Activated CD4-positive, alpha-beta T cell treated with anti-CD3 and anti-CD28 coated beads, Interleukin-10, Interleukin-2, amounts not matched to agents 100 ng/mL and 50 ng/mL, durations not matched to agents 16 hours and 8 hours (primary cell): ENCODE measurements at places on chromosomes 11 and 22.

DNA sequence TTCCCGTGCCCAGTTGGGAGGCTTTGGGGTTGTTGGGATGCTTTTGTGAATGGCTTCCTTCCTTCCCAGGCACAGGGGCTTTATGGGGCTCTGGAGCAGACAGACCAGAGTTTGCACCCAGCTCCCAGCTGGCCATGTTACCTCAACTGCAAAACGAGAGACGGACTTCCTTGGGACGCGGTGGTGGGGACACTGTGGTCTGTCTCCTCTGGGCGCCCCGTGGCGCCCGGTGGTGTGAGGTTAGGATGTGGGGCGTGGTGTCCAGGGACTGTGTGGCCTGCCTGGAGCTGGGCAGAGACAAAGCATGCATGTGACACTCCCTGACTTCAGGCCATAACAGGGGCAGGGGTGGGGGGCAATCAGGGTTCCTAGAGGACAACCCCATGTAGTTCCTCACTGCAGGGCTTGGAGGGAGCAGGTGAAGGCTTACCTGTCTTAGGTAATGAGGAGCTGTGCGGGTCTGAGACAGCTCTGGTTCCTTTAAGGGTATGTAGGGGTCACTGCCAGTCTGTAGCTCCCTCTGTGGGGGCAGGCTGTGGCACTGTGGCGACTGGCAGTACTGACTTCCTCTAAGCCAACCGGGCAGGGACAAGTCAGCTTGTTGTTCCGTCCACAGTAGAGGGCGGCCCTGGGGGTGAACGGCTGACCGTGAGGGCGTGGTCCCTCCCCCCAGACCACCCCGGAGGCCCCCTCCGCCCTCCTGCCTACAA, 14.4 kb downstream of the KCNQ1 start:
- no peak for DNase-seq

DNA sequence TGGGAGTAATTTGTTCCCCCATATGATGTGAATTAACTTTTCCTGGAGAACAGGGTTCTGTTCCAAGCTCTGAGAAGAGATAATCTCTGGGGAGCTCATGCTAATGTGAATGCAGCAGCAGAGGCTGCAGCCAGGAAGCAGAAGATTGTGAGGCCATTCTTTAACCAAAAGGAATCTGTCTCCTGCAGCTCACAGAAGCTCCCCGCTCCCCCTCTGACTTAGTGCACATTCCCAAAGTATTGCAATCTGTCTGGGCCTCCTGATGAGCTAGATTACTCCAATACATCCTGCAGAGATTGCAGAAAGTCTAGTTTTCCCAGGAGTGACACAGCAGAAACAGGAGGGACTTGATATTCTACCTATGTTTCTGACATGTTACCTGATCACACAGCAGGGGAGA, 420.6 kb upstream of the FAT3 start:
- no peak for DNase-seq

DNA sequence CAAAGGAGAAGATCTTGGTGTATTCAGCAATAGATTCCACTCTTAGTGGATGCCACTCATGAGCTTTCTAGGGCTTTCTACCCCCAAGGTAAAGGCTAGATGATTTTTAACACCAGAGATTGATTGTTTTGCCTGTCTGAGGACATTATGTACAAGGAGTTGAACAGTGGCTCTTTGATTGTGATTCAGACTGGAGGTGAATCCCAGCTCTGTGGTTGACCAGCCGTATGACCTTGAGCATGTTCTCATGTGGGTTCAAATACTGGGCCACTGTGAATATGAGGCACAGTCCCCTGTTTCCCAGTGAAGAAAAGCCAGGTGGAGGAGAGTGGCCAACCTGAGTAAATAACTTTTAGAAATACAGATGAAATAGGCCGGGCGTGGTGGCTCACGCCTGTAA, 24.0 kb upstream of the PARVB start:
- DNase-seq, result no peak

- no peak for DNase-seq
Measured at GRCh38 chr22:33569018-33569417, 351.3 kb downstream of the LARGE1 start.

DNA sequence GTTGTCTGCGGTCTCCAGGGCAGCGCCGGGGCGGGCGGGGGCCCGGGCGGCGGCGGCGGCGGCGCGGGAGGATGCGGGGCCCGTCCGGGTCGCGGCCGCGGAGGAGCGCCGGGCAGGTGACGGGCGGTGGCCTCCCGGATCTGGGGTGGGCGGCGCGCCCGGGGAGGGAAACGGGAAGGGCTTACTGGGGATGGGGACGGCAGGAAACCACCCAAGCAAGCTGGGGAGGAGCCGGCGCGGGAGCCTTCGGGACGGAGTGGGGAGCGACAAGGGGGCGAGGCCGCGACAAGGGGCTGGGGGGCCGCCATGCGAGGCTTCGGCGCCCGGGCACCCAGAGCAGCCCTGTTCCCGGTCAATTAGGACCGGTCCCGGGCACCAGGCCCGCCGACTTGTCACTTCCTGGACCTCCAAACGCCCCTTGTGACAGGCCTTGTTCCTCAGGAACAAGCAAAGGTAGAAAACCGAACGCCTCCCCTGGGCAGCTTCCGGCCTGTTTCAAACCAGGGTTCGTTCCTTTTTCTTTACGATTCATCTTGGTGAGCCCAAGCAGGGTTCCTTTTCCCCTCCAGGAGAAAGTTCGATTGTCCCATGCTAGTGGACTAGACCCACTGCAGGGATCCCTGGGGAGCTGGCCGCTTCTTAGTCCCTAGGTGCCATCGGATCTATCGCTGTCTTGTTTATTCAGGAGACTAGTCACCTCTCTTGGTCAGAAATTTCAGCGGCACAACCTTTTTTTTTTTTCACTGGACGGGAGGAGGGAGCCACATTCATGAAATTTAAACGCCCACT, 492 bp downstream of the JHY start:
- peak; percentile 46 for DNase-seq

- no peak for DNase-seq
Measured at GRCh38 chr11:96065379-96065778, 141.5 kb upstream of the MTMR2 start.

DNA sequence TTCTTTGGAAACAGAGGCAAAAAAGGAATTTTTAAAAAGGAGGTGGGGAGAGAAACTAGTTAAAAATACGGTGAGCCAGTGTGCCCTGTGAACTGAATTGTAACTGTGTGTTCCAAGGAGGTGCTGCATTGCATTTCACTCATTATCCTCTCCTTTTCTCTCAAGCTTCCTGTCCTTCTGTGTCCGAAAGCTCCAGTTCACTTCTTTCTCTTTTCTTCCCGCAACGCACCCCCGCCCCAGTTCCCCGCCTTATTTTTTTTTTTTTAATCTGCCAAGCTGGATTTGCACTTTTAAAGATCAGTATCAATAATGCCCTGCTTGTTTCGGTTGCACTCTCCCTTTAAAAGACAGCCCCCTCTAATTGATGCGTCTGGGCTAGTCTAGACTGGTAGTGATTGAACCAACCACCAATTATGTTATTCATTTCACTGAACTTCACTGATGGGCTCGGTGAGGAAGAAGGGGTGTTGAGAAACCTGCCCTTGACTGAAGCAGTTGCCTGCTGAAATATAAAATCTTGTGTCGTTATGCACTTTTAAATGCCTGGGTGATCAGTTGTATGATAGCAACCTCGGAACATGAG, 18.5 kb downstream of the BLID start:
- DNase-seq, result no peak

- no peak for DNase-seq
Measured at GRCh38 chr11:65489035-65489705, 9.7 kb upstream of the MALAT1 start.

DNA sequence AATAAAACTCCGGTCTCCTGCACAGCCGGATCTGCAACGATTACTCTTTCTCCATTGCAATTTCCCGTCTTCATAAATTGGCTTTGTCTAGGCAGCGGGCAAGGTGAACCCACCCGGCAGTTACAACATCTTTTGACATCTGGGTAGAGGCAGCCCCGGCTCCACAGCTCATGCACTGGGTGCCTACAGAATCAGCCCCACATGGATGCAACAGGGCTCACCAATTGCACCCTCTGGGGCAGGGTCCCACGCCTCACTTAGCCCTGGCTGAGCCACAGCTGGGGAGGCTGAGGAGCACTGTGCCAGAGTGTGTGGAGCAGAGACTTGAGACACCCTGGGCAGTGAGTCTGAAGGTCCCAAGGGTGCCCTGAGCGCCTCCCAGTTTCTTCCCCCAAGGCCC, 710.2 kb downstream of the TBC1D22A start:
- no peak for DNase-seq

DNA sequence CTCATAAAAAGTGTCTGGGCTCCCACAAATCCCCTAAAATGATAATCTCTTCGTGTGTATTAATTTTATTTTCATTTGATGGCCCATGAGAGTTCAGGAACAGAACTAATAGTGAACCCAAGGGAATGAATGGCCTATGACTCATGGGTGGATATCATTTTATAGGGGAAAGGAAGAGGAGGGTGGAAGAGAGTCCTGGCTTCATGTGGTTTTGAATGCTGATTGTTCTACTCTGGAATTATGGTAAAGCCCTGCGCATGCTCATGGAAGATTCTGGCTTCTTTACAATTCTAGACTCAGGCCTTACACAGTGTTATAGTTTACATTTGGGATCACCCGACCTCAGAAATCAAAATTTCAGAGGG, 35.2 kb downstream of the MAML2 start:
- DNase-seq, result no peak

DNA sequence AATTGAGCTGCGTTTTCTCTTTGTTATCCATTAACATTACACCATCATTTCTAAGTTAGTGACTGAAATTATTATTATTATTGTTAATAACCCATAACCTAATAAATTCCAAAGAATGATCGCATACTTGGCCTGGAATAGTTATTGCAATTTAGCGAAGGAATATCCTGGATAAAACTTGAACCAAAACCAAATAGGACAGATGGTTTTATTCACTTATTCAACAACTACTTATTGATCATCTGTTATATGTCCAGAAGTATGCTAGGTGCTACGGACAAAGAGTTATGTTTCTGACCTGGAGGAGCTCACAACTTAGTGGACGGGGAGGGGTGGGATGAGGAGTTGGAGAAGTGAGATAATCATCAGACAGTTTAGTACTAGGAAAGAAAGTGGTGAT, 44.8 kb upstream of the ARHGAP20 start:
- no peak for DNase-seq

DNA sequence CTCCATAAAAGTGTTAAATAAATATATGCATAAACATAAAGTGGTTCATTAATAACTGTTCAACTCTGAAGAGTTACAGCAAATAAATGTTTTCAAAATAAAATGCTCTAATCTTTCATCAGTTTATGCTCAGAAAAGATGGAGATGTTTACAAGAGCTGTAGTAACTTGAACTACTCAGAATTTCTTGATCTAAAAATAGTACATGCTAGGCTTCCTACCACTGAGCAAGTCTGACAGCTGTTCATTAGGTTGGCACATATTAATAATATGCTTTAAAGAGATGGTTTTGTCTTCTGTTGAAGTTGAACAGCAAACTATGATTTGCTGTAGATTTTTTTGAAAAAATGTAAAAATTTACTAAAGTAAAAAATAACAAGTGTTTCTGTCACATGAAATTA, 10.8 kb upstream of the SLN start:
- DNase-seq, result no peak

DNA sequence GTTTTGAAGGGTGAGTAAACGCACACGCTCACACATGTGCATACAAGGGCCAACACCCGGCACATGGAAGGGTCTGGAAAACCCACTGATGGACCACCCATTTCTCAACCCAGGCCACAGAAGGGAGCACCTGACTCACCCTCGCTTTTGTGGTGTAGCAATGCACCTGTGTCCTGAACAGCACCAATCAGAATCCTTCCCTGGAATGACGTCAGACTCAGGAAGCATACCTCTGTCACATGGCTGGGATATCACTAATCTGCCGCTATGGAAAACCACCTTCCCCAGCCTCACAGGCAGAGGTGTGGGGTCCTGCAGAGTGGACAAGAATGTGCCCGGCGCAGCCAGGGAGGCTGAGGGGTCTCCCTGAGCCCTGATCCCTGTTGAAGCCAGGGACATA, 9.0 kb upstream of the OSM start:
- DNase-seq, result no peak

DNA sequence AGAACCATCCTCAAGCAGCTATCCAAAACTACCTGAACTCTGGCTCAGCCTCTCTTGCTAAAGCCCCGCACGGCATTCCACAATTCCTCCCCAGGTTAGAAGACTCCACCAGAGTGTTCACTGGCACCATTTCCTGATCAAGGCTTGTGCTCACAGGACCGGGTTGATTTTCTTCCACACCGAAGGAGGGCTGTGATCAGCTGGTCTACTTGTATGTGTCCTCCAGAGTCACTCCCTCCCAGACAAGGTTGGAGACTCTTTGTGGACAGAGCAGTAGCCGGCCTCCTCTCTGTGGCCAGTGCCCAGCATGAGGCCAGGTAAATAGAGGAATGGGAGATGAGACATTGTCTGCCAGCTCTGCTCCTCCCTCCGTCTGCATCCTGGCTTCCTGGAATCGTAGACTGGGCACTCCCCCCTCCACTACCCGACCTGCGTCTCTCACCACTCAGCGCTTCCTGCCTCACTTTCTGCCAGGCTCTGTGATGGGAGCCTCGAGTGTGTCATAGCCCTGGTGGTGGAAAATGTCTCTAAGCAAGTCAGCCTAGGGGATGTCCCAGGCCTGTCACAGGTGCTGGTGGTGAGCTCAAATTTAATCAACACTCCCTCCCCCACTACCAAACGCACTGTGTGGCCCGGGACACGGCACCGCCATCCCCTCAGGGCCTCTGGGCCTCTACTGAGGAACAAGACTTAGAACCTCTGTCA, 12.5 kb upstream of the TMPRSS6 start:
- peak; percentile 98 for DNase-seq

- DNase-seq, result no peak
Measured at GRCh38 chr11:33334627-33335026, 77.4 kb downstream of the HIPK3 start.
